NCI-H187 treated with DMSO at 0.1 percent for 48 hours (cell line): ENCODE measurements at places on chromosomes 5 and 9.

GRCh38 chr9:84293001-84293798, 47.4 kb downstream of the SLC28A3 start:
- no peak for DNase-seq

DNA sequence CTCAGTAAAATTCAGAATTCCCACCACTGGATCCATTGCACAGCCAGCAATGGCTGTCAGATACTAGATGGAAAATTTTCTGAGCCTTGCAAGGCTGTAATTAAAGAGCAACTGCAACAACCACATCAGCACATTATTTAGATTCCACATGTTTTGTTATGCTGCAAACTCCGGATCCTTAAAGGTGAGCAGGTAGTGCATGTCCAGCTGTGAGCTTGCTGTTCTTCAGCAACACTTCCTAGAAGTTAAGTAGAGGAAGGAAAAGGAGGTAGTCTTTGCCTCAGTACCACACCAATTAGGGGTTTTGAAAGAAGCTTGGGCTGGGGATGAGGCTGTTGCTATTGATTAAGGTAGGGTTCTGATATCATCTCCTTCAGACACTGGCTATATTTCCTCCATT, 144.3 kb downstream of the AUH start:
- no peak for DNase-seq

DNA sequence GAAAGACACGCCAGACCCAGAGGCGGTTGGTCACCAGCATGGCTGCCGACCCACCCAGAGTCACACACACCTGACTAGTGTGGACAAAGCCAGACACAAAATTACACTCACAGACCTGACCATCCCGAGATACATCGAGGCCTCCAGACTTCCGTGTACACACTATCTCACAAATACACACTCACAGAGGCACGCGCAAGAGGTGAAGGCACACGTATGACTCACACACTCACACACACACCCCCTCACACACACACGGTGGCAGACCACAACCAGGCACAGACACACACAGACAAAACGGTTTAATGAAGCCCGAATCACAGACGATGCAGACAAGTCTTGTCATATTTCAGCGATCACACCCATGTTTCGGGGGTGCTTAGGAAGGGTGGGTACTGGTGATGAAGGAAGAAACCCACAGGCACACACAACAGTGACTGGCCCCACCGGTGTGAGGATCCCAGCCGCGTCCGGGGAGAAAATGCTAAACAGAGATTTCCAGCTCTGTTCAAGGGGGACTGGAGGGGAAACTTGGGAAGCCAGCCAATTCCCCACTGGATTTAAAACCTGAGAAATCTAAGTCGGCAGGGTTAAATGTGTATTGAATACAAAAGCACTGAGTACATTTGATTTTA, 51.3 kb downstream of the CRB2 start:
- no peak for DNase-seq

DNA sequence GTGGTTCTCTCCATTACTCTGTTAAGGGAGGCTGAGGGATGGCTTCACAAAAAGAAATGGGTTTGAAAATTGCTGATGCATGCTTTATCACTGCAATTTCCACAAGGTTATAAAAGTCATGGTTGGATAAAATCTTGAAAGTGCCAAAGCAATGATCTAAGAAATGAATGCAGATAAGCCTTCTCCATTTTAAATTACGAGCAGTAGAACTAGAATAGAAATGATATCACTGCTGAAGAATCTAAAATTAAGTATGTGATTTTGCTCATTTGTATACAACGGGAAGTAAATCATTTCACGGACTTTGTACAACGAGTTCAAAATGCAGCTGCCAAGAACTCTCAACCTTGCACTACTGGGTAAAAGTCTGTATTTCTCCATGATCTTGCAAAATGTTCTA, 299.0 kb downstream of the PRELID2 start:
- no peak for DNase-seq

DNA sequence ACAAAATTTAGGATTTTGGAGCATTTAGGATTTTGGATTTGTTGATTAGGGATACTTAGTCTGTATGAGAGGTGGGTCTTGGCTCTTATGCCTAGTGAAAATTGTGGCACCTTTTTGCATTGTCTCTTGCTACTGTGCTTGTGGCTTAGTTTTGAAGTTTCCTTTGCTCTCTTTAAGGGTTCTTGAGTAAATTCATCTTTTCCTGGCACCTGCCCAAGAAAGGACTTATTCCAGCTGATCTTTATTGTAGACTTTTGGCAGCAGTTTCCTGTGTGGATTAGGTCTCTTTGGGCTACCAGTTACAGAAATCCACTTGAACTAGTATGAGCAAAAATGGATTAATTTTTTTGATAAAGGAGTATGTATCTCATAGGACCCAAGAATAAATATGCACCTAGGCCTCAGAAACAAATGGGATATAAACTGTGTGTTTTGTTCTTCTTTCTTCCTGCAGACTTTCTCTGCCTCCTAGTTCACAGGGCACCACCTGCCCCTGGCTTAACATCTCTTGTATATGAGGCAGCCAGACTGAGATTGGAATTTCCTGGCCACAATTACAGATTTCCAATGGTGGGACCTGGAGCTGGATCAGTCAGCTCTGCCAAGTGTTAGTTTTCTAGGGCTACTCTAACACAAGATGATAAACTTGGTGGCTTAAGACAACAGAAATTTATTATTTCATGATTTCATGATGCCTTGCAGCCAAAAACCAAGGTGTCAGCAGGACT, 44.6 kb downstream of the FOCAD start:
- DNase-seq, result no peak

- no peak for DNase-seq
Measured at GRCh38 chr5:21774281-21774680, 1078.9 kb downstream of the CDH12 start.

DNA sequence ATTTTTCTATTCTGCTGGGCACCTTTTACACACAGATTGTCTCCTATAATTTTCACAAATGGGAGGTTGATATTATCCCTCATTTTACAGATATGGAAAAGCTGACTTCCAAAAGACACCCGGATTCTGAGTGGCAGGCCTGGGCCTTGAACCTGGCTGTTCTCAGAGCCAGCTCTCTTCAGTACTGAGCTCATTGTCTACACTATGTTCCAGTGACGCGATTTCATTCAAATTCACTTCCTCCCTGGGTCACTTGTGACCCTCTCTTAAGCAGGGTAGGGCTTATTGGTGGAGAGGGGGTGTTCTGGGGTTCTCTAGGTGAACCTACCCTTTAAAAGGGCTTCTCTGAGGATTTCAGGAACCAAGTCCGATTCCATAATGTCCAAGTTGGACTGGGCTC, 70.2 kb downstream of the ANKRD33B start:
- no peak for DNase-seq

GRCh38 chr9:103431809-103432208, 436.7 kb downstream of the CYLC2 start:
- DNase-seq, result no peak

DNA sequence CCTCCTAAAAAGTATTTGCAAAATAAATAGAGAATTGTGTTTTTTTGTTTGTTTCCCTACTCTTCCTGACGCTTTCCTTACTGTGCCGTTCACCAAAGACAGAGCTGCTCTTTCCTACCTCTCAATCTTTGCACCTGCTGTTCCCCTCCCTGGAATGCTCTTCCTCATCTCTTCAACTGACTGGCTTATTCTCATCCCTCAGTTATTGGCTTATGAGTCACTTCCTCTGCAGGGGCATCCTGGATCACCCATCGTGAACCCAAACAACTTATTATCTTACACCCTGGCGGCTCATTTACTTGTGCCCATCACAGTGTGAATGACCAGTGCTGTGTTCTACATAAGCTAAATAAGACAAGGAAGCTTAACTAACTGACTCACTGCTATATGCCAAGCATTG, 36.1 kb upstream of the CCNG1 start:
- no peak for DNase-seq

- no peak for DNase-seq
Measured at GRCh38 chr5:52725065-52725746, 62.5 kb upstream of the ITGA1 start.

DNA sequence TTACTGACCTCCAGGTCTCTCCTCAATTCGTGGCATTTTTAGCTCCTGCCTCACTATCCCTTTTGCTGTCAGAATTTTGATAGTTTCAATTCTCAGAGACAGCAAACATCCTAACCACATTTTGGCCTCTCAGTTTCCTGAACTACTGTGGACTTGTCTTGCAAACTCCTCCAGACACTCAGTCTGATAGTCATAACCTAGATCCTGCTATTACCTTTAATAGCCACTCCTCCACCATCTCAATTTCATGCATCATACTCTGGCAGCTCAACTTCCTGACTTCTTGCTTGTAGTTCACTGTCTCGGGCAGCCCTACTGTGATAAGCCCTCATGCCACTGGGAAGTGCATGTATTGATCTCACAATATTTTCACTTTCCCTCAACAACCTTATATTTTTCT, 481.8 kb upstream of the CDH18 start:
- no peak for DNase-seq

- DNase-seq, result no peak
Measured at GRCh38 chr5:80283360-80283759, 27.5 kb upstream of the SERINC5 start.

- DNase-seq, result no peak
Measured at GRCh38 chr5:142688281-142688989, 2.5 kb upstream of the FGF1 start.

GRCh38 chr5:53815471-53815870, 255.0 kb downstream of the NDUFS4 start:
- DNase-seq, result no peak

GRCh38 chr5:19615071-19615470, 372.9 kb downstream of the CDH18 start:
- DNase-seq, result no peak

DNA sequence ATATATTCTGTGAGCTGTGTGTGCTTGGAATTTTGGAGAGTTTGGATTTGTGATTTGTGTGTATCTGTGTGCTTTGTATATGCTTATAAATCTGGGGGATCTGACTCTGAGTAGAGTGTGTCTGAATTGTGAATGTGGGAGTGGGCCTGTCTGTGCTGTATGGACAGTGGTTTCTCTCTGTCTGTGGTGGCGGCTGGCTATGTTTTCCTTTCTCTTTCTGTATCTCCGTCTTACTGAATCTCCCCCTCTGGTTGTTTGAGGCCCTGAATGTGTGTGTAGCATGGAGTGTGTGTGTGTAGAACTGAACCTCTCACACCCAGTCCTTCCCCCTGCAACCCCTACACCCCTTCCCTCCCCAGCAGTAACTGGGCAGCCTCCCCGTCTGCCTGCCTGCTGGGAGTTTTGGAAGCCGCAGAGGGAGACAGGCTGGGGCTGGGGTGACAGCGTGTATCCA, 4.7 kb downstream of the CXXC5 start:
- no peak for DNase-seq

- no peak for DNase-seq
Measured at GRCh38 chr5:145324101-145324500, 511.0 kb downstream of the PRELID2 start.

DNA sequence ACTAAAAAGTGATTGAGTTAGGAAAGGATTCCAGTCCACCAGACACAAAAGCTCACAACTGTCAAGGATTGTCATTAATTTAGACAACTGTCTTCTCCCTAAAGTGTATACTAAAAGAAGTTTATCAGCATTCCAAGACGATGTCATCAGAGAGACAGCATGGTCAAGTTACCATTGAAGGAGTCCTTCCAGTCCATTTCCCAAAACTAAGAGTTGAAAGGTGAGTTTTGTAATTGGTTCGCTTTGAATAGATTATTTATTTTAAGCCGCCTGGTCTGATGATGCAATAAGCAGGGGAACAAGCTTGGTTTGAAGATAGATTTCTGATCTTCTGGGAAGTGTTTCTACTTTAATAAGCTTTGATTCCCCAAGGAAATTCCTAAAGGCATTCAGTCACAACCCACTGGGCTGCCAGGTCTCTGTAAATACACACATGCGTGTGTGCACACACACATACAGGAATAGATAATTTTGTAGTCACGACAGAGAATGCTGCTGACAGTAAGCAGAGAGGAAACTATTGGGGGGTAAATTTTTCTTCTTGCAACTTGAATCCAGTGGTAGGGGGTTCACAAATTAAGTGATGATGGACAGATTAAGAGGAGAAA, 234.8 kb downstream of the PIK3R1 start:
- DNase-seq, result no peak

DNA sequence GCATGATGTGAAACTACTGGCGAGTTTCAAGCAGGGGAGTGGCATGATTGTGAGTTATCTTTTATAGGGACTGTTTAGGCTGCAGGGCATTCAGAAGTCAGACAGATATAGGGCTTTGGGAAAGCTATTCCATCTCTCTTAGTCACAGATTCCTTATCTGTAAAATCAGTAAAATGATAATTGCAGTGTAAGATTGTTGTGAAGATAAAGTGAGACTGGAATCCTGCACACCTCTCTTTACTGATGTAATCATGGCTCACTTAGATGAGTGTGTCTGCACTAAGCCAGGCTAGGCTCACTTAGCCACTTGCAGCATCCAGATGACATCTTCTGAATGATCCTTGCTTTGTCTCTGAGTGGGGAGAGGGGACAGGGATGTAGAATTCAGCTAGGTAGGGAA, 81.8 kb upstream of the MAMDC2 start:
- DNase-seq, result no peak

GRCh38 chr5:56700711-56701110, 114.6 kb upstream of the MAP3K1 start:
- DNase-seq, result no peak

DNA sequence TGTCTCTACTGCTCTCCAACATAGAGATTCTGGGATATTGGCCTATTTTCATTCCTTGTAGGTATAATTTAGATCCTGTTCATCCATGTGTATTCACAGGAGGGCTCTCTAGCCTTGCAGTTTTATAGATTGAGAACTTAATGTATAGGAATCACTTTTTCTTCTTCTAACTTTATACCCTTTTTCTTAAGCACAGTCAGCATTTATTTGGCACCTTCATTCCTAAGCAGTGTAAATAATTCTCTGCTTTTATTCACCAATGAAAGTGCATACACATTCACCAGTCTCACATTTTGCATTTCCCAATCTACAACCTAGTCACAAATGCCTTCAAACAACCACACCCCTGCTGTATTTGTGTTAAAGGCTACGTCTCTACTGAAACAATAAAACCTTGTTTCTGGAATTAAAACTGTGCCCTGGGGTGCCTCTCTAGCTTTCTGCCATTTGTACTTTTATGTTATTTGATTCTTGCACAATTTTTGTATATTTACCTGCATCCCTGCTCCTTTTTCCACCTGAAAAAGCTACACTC, 49.3 kb downstream of the NREP start:
- DNase-seq, result no peak

DNA sequence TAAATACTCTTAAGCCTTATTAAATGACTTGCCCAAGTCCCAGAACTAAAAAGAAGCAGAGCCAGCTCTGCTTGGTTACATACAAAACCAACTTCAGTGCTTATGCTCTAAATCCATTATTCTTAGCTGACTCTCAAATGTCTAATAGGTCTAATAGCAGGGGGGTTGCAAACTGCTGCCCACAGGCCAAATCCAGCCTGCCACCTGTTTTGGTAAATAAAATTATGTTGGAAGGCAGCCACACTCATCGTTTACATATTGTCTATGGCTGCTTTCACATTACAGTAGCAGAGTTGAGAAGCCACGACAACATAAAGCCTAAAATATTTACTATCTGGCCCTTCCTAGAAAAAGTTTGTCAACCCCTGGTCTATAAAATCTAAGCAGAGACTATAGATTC, 69.0 kb downstream of the KLHL3 start:
- no peak for DNase-seq

GRCh38 chr5:83475935-83476814, 4.6 kb downstream of the VCAN start:
- DNase-seq, result no peak
